ENCODE measurements at places on chromosomes 2 and 18.

GRCh38 chr2:239657236-239657635 lies 256.4 kb upstream of the HDAC4 start:
- no peak for DNase-seq

- no peak for DNase-seq
Observed at GRCh38 chr18:35106013-35106844, 65.0 kb downstream of the MAPRE2 start.

GRCh38 chr2:29741132-29741531 lies 180.3 kb downstream of the ALK start:
- no peak for DNase-seq

- no peak for DNase-seq
Observed at GRCh38 chr2:181389524-181389923, 67.7 kb upstream of the ITGA4 start.

GRCh38 chr2:123468071-123468470 lies 557.0 kb upstream of the CNTNAP5 start:
- DNase-seq: no peak

- no peak for DNase-seq
Observed at GRCh38 chr2:140473851-140474250, 1657.0 kb downstream of the LRP1B start.

GRCh38 chr2:128308889-128309279 lies 9.8 kb downstream of the HS6ST1 start:
- DNase-seq: no peak

DNA sequence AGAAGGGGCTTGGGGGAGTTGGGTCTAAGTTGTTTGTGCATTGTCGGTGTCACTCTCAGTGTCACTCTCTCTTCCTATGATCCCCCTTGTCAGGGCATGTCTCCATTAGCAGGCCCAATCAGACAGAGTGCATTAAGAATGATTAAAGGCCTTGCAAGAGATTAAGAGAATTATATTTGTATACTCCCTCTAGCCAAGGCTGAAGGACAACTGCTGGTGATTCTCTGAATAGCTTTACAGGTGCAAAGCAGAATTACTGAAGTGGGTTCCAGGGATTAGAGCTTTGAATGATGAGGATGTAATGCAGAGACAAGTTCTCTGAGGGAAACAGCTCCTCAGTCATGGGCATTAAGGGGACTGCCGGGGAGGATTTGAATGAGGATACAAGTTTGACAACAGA lies 104.8 kb upstream of the LGALSL start:
- no peak for DNase-seq

DNA sequence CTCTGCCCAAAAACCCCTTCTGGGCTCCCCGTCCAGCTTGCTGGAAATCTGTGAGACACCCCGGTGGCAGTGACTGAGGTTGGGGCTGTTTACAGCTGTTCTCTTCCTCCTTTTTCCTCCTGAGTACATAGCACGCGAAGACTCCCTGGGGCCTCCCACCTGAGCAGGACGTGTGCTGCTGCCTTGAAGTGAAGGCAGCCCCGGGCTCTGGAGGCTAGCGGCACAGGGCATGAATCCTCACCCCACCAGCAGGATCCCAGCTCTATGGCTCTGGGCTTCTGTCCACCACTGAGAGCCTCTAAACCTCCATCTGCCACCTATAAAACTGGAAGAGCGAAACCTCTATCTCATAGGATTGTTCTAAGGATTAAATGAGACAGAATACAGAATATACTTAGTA lies 182.5 kb downstream of the TMEM163 start:
- no peak for DNase-seq

GRCh38 chr18:57915248-57915647 lies 112.1 kb upstream of the ATP8B1 start:
- DNase-seq: no peak

DNA sequence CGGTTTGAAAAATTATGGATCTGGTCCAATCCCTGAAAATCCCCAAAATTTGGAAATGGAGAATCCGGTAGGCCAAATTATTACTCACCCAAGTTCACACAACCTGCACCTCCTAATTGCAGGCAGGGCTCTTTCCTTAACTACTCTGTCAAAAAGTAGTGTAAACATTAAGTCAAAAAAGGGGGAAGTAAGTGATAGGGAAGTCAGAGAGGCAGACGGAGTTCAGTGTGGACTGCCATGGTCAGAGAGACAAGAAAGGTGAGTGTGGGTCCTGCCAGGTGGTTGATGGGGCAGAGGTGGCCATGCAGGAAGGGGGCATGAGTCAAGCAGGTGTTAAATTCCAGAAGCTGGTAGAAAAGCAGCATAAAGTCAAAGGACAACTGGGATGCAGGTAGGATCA lies 104.7 kb upstream of the STPG4 start:
- DNase-seq: no peak

GRCh38 chr2:123656590-123656989 lies 368.5 kb upstream of the CNTNAP5 start:
- DNase-seq: no peak

GRCh38 chr18:35142275-35142615 lies 98.6 kb upstream of the ZNF397 start:
- DNase-seq: no peak

- no peak for DNase-seq
Observed at GRCh38 chr18:191725-192124, 33.4 kb downstream of the USP14 start.

- no peak for DNase-seq
Observed at GRCh38 chr18:75316223-75316622, 105.6 kb downstream of the TSHZ1 start.

Measured in brain microvascular endothelial cell (primary cell).